ENCODE measurements at places on chromosomes 3 and 15.

DNA sequence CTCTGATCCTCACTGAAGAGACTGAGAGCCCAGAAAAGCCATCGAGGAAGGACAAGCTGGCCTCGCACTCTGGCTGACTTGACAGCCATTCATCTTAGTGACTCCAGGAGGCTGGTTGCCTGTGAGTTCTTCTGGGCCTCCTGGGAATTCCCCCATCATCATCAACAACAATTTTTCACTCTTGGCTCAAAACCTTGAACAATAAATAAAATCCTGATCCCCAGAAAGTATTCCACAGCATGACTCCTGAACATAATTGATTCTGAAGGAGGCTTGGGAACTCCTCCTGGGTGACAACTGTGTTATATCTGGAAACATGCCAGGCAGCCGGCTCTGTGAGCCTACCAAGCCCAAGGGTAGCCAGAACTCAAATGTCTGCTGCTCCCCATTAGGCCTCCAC lies 188.6 kb downstream of the SHQ1 start:
- no peak for DNase-seq

- DNase-seq, result no peak
Observed at GRCh38 chr15:36432161-36432560, 147.3 kb upstream of the CDIN1 start.

- DNase-seq, result no peak
Observed at GRCh38 chr3:49339581-49339940, 292 bp downstream of the USP4 start.

GRCh38 chr15:101447561-101448071 lies 41.9 kb downstream of the PCSK6 start:
- DNase-seq, result no peak

DNA sequence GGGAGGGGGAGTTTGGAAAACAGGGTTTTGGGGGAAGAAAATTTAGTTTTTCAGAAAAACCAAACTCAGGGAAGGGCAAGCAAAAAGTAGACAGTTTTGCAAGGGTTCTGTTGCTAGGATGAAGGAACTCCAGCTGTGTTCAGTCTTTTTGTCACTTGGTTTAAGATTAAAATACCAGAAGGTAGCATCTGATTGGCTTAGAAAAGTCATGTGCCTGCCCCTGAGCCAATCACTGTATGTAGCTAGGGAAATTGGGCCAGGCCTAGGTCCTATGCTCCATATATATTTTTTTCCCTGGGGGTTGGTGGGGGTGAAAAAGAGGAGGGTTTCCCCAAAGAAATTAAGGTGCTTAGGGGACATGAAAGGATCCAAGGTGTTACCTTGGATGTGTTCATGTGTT lies 24.3 kb downstream of the CLDN11 start:
- DNase-seq, result no peak

DNA sequence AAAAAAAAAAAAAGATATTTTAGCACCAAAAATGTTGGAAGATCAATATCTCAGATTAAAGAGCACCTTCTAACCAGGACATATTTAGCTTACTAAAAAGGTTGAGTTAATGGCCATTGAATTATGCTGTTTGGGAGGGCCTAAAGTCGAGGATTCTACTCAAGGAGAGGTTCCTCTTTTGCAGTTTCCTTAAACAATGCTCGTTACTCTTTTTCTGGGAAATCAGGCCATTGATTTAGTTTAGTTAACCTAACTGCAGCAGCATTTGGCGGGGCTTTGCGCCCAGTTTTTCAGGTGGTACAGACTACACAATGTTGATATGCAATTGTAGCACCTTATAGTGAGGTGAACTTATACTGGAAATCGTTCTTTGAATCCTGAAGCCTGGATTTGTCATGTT lies 6.8 kb downstream of the ABHD2 start:
- no peak for DNase-seq

DNA sequence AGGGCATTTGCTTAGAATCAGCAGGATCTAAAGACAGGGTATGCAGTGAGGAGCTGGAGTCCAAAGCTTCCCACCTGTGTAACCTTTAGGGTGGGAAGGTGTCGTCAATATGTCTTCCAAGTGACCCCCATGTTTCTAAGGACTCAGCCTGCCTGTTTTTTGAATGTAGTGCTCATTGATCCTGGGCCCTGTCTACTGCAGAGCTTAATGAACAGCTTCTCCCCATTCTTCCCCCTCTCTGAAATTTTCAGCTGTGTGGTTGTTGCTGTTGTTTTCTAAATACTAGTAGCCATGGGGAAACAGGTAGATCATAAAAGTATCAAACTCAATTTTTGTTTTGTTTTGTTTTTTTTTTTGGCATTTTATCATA lies 39.7 kb downstream of the MBNL1 start:
- no peak for DNase-seq

GRCh38 chr3:52890735-52891134 lies 6.6 kb downstream of the STIMATE start:
- no peak for DNase-seq

DNA sequence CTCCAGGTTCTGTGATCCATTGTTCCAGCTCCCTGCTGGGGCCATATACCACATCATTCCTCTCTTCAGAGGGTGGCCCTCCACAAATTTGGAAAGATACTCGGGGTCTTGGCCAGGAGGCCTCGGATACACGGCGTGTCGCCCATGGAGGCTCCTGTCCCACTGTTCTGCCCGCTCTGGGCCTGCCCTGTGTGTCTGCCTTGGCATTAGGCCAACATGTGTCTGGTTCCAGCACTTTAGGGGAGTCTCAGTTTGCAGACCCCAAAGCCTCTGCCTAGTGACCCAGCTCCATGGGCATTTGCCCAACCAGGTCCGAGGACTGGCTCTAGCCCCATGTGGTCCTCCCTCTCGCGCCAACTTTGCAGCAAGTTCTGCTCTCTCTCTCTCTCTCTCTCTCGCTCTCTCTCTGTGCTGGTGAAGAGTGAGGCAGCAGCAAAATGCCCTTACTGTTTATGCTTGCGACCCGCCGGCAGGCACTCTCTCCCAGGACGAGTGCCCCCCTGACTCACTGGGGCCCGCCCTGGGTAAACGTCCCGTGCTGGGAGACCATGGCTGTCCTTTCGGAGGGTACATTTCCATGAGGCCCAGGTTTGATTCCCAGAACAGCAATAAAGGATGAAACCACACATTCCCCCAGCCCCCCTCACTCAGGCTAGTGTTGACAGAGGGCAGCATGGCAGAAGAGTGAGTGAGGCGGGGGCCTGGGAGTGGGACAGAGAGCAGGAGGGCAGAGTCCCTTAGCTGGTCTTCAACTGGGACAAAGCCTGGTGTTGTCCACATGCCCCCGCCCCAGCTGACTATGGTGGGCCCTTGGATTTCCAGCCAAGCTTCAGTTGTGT lies 77.9 kb downstream of the ISG20 start:
- no peak for DNase-seq

DNA sequence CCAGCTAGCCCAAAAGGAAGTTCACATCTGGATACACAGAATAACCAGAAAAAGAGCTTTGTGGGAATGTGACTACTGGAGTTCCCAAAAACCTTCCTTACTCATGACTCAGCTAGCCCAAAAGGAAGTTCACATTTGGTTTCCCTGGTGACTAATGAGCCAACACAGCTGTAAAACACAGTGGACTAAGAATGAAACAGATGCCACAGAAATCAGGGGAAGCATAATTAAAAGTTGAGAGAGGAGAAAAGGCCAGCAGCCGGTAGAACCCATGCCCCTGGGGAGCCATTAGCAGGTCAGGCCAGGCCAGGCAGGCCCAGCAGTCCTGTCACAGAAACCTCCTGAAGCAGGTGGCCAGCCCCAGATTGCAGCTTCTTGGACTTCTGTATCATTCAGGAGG lies 130.3 kb downstream of the GHSR start:
- DNase-seq, result no peak

DNA sequence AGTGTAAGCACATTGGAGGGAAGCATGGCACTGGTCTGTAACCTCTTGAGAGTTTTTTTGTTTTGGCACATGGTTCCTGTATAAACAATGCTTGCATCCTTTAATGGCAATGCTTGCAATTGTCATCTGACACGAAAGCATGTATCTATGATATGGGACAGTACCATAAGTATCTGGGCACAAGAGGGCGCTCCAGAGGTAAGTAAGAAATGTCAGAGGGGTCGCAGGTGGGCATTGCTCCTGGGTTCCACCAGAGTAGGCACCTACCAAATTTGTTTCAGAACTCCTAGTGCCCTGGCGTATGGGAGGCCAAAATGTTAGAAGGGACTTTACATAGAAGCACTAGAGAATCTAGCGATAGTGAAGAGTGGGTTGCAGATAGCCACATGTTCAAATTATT lies 58.7 kb upstream of the BCHE start:
- no peak for DNase-seq

- DNase-seq, result no peak
Observed at GRCh38 chr15:48680841-48681240, 35.3 kb upstream of the FBN1 start.

DNA sequence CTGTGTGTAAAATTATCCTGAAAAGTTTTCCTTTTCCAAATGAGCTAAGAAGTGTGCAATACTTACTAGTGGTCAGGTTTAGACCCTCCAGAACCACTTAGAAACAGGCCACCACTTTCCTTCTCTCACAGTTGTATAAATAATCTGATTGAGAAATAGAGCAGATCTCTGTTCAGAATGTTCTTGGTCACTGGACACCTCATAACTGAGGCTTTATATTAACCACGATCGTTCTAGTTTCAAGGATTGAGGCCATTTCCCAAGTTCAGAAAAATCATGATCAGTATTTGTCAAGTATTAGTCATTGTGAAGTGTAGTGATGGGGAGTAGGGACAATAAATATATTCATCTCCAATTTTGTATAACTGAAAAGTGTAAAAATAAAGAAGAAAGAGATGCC lies 1.0 kb upstream of the MAP3K13 start:
- DNase-seq, result no peak

GRCh38 chr3:42031808-42032480 lies 59.2 kb upstream of the TRAK1 start:
- DNase-seq, result no peak

DNA sequence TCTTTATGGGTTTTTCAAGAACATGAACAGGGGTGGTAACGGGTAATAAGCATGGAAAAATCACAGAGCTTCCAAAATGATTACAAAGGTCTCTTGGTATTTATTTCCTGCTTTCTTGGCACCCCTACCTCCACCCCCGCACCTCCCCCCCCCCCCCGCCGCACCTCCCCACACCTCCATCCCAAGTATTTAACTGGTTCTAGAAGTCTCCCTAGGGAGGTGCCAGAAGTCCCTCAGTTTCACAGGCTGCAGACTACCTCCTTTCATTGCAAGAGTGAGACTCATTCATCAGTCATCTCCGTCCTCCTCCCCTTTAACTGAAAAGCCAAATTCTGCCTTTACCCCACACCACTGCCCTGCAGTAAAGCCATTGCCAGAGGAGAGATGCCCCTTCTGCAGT lies 169.4 kb downstream of the ALDH1A2 start:
- no peak for DNase-seq

DNA sequence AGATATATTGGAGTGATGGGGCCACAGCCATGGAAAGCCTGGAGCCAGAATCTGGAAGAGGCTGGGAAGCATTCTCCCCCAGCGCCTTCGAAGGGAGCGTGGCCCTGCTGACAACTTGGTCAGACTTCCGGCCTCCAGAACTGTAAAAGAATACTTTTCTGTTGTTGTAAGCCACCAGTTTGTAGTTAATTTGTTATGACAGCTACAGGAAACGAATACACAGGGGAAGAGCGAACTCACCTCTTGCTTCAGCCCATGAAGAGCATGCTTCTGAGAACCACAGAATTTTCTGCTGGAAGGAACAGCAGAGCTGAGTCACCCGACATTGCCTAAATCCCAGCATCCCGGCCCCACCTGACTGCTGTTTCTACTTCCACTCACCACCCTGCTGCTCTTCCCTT lies 501.7 kb downstream of the SHQ1 start:
- DNase-seq, result no peak

- no peak for DNase-seq
Observed at GRCh38 chr3:102083473-102083872, 234.2 kb downstream of the NFKBIZ start.

DNA sequence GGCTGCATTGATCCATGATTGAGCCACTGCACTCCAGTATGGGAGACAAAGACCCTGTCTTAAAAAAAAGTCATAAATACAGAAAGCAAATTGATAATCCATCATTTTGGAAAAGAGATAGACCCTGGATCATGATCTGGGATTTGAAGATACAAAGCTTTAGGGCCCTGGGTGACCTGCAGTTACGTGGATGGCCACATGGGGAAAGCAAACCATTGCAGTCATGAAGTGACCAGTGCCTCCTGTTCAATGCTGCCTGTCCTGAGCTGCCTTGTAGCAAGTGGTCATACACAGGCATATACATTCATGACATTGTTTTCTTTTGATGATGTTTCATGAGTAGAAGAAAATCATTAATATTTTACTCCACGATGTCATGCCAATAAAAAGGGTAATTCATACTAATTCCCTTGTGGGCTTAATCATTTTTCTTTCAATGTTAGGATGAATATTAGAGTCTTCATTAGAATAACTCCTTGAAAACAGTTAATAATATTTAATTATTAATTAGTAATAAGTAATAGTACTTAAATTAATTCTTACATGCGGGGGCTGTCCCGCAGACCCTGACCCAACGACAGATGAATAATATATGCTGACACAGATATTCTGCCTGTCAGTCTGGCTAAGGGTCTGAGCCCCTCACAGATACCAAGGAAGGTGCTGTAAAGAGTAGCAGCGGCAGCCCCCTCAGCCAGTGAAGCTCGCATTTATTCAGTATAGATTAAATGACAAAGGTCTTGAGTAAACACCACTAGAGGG lies 109.0 kb upstream of the UNC13C start:
- DNase-seq, result no peak

- no peak for DNase-seq
Observed at GRCh38 chr3:52364322-52365035, 48.4 kb downstream of the DNAH1 start.

GRCh38 chr15:66935688-66936087 lies 129.7 kb upstream of the SMAD3 start:
- no peak for DNase-seq

All from stimulated activated CD4-positive, alpha-beta T cell treated with anti-CD3 and anti-CD28 coated beads, TNF-alpha, amount 100 ng/mL, for 4 hours (primary cell).